ENCODE measurements at places on chromosomes 16 and 17. TPM values are rescaled to one million over a fixed set of nuclear protein-coding genes. Genes with fewer than 3 reads are reported as not detected.
A peak's percentile ranks its signal among the peaks of the same experiment; 100 is the strongest.

Gene NPIPA8
- 1.3 TPM for polyA plus RNA-seq

Gene FLOT2
- 73.6 TPM for polyA plus RNA-seq

Gene IGF2BP1
- polyA plus RNA-seq = 17.7 TPM

Gene APRT
- 66.5 TPM for polyA plus RNA-seq

Gene CBFA2T3
- polyA plus RNA-seq = 15.5 TPM

Gene KRT17
- polyA plus RNA-seq = 13.6 TPM

Gene SHISA9
- polyA plus RNA-seq = 0.12 TPM

Gene MFAP4
- polyA plus RNA-seq = 269 TPM

Gene NOG
- 4.4 TPM for polyA plus RNA-seq

Gene KRTAP2-3
- not detected for polyA plus RNA-seq

Gene DNAH9
- polyA plus RNA-seq = 0.48 TPM

Gene SUPT4H1
- 90.7 TPM for polyA plus RNA-seq

Gene MYH1
- 4.2 TPM for polyA plus RNA-seq

Gene UTS2R
- 7.2 TPM for polyA plus RNA-seq

Gene KRT13
- polyA plus RNA-seq = 1.00 TPM

Gene CASKIN1
- polyA plus RNA-seq = 2.3 TPM

Gene TUBB3
- polyA plus RNA-seq = 10.7 TPM

Gene NOD2
- 2.2 TPM for polyA plus RNA-seq

DNA sequence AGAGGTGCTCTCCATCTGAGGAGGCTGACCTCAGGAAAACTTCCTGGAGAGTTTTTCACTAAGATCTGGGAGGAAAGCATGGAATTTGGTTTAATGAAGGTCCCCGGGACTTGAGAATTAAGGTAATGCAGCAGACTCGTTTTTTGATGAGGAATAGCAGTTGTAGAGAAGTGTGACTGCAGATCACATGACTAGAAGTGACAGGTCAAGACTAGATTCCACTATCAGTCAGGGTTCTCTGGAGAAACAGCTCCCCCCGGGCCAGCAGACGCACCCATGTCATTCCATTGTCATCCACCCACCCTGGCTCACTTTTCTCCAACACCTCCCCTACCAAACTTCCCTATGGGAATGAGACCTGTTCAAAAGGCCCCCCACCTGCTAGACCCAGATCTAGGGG is 1.9 kb upstream of the DHRS13 start:
- DNase-seq = no peak

DNA sequence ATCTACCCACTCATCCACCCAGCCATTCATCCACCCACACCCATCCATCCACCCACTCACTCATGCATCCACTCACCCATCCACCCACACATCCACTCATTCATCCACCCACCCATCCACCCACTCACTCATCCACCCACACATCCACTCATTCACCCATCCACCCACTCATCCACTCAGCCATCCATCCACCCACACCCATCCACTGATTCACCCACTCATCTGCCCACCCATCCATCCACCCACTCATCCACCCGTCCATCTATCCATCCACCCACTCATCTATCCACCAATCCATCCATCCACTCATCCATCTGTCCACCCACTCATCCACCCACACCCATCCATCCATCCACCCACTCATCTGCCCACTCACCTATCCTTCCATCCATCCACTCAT is 17.3 kb downstream of the NATD1 start:
- no peak for DNase-seq

DNA sequence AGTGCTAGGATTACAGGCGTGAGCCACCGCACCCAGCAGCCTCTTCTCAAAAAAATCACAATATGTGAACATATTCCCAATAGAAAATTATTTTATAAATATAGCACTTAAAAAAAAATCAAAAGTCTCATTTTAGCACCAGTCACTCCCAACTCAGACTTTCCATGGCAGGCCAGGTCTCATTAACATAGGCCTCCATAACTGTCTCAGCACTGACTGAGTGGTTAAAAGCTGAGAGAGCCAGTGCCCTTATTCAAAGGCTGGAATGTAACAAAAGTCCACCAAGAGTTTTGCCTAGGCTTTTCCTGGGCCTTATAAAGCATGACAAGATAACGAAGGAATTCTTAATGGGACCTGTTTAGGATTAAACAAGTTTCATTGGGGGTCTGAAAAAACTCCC is 79.8 kb downstream of the EMP2 start:
- no peak for DNase-seq

DNA sequence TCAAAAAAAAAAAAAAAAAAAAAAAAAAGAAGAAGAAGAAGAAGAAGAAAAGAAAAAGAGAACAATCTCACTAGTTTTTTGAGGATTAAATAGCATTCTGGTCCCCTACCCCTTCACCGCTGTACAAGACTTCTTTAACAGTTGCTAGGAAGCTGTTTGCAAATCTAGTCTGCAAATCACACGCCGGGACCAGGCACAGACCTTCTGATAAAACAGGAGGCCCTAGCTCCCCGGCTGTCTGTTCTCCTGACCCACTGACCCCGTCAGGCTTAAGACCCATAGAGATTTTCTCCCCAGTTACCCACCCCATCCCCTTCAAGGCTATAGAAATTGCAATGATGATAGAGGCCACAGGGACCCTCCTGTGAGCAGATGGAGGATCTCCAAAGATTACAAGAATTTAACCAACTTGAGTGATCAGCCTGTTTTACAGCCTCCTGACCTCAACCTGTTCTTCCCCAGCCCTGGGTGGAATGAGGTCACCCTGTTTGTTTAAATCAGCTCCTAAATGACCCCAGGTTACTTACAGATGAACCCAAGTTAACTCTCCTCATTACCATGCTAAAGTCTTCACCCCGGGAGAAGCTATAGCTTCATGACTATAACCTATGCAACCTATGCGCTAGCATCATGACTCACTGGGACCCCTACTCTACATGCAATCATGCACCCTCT is 11.8 kb upstream of the SULT1A1 start:
- DNase-seq = no peak

GRCh38 chr16:51982715-51983680 is 563.9 kb downstream of the TOX3 start:
- peak; percentile 68 for DNase-seq

DNA sequence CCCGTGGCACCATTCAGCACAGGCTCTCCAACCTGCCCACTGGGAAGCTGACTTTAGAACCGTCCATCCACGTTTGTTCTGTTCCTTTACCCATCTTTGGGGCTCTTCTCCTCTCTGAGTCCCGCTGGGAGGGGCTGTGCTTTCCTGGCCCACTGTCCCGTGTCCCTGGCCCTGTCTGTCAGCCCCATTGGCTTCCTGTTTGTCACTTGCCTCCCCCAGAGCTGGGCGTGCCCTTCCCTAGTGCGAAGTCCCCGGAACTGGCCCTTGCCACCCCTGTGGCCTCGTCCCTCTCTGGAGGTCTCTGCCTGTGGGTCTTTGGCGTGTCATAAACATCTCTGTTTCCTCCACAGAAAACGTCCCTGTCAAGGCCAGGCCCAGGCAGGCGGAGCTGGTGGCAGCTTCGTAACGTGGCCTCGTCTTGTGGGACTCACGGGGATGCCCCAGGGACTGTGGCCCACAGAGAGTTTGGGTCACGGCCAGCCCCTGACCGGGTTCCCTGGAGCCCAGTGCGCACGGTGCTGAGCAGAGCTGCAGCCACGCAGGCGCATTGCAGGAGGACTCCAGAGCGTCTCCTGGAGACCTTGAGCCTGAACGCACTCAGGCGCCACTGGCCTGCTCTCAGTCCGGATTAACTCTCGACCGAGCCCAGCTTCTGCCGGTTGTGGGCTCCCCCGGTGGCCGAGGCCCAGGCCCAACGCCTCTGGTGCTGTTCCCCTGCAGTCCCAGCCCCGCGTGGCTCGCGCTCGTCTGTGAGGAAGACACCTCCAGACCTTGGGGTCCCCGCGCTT is 7.3 kb downstream of the CHMP6 start:
- peak; percentile 2 for DNase-seq

GRCh38 chr17:3929181-3929580 is 12.9 kb upstream of the P2RX1 start:
- no peak for DNase-seq

GRCh38 chr17:81183316-81183715 is 17.3 kb upstream of the AATK start:
- DNase-seq = no peak

DNA sequence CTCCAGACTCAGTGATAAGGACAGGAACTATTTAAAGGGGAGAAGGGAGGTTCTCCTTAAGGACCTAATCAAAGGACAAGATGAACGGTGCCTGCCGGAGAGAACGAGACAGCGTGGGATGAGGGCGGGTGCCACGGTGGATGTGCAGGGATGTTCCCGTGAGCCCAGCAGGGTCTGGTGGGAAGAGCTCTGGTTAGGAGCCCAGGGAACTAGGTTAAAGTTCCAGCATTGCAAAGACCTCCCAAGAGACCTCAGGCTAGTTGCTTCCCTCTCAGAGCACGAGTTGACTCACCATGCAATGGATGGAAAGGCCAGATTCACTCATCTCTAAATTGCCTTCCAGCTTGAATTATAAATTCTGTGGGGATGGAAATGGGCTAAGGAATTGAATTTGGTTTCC is 14.7 kb downstream of the CCR7 start:
- peak; percentile 52 for DNase-seq

GRCh38 chr16:15946257-15947044 is 3.0 kb upstream of the ABCC1 start:
- no peak for DNase-seq

GRCh38 chr16:85004587-85005205 is 6.6 kb downstream of the ZDHHC7 start:
- peak; percentile 57 for DNase-seq

DNA sequence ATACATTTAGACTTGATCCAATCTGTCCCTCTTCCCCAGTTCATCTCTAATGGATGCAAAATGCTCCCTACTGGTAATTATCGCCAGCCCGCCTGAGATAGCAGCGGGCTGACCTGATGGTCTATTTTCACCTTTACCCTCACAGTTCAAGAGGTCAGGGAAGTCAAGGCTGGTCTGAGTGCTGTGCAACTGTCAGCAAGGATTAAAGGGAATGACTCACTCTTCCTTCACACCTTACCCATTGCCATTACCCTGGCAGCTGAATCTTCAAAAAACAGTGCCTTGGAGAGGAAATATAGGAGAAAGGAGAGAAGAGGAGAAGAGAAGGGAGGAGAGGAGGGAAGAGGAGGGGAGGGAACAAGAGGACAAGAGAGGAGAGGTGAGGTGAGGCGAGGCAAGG is 36.3 kb downstream of the GRB7 start:
- DNase-seq = no peak

GRCh38 chr17:20273741-20274500 is 193.4 kb downstream of the LGALS9B start:
- no peak for DNase-seq

GRCh38 chr17:75622076-75622475 is 11.2 kb upstream of the SMIM5 start:
- DNase-seq = no peak

GRCh38 chr17:21042458-21043295 is at the start of gene USP22:
USP22 (minus strand) TSS chr17:21043011; CDS start chr17:21042835, 176 bp downstream.
- no peak for DNase-seq

- DNase-seq = no peak
Observed at GRCh38 chr16:11907160-11907970, 8.4 kb downstream of the GSPT1 start.

DNA sequence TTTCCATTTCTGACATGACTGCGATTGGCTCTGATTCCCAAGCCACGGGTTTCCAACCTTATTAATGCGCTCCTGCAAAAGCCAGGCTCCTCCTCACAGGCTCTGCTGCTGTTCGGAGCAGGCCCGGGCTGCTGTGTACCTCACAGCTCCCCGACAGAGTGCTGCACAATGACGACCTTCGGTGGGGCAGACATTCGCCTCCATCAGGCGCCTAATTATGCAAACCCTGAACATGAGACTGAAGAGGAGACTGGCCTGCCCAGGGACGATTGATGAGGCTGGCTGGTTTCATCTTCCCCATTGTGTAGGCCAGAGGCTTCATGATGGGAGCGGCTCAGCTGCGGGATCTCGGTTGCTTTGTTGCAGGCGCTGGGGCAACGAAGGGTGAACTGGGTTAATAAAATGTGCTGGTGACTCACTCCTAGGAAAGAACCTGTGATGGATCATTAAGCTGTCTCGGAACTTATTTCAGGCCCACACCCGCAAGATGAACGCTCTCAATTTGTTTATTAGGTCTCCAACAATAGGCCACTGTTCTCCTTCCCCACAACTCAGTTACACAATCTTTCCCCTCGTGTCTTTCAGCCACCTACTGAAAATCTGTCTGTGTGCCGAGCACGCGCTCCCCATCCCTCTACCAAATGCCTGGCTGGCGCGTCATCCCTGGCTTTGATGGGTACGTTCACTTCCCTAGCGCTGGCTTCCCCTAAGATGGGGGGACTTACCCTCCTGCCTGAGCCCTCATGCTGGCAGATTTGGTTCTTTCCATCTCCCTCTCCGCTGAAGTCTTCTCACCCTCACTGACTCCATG is 27.2 kb upstream of the TOB1 start:
- no peak for DNase-seq

DNA sequence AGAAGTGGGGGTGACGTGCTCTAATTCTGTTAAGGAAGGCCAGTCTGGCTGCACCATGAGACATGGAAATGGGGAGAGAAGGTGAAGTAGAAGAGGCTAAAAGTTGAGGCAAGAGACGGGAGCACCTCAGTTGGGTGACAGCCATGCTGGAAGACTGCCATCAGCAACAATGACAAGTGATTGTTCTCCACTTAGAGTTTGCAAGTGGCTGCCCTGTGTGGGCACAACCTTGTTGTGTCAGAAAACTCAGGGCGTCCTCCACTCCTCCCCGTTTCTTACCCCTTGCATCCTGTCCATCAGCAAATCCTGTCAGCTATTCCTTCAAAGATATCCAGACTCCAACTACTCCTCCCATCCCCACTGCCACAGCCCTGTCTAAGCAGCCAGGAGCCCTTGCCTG is 17.6 kb downstream of the CES1 start:
- no peak for DNase-seq

DNA sequence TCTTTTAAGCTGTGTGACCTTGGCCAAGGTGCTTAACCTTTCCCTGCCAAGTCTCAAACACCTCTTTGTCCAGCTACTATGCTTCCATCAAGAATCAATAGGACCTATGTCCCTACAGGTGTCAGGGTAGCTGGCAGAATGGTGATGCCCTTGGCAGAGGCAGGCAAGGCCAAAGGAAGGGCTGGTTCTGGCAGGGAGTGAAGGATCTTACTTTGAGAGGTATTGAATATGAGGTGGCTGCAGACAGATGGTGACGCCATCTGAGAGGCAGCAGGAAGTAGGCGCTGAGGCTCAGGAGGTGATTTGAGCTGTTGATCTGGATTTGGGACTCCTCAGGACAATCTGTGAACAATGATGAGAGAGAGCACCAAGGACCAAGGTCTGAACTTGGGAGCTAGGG is 12.5 kb downstream of the ABCC3 start:
- no peak for DNase-seq

DNA sequence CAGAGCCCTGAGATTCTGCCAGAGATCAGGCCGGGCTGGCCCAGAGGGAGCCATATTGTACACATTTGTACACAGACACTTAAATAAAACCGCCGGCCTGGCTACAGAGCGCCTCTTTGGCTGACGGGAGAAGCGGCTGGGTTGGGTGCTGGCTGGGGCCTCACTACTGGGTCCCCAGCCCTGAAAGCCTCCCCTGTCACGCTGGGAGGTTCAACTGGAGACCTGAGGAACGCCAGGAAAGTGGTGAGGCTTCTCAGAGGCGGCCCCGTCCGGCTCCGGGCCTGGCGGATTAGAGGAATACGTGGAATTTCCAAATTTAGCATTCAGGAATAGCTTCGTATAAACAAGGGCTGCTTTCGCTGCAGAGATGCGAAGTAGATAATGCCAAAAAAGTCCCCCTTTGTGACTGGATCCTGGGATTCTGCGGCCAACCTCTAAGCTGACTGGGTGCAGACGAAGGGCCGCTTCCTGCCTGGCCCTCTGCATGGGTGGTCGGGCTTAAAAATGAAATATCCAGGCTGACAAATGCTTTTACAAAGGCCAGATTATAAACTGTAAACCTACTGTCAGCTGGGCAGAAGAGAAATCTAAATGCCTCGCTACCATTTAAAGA is 252.4 kb downstream of the IRF8 start:
- peak; percentile 58 for DNase-seq

- DNase-seq = no peak
Observed at GRCh38 chr16:2238838-2239675, 2.8 kb downstream of the DNASE1L2 start.
